ENCODE measurements at places on chromosomes 5 and 9.
A peak's percentile ranks its signal among the peaks of the same experiment; 100 is the strongest.

DNA sequence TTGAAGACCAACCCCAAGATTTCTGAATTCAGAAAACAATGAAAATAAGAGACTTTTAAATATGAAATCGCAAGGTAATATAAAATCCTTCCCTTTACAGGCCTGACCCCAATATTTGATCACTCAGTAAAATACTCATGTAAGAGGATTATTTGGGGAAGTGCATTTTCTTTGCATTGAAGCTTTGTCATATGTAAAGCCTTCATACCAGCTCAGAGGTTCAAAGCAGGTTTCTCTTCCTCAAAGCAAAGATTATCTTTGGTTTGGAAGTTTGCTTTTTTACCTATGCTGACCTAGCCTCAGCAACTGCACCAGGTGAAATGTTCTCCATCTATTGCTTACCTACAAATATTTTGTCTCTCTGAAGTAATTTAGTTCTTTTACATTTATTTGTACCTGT is 106.5 kb upstream of the PARP8 start:
- no peak for DNase-seq

GRCh38 chr5:90612919-90613318 is 54.3 kb downstream of the ADGRV1 start:
- no peak for DNase-seq

DNA sequence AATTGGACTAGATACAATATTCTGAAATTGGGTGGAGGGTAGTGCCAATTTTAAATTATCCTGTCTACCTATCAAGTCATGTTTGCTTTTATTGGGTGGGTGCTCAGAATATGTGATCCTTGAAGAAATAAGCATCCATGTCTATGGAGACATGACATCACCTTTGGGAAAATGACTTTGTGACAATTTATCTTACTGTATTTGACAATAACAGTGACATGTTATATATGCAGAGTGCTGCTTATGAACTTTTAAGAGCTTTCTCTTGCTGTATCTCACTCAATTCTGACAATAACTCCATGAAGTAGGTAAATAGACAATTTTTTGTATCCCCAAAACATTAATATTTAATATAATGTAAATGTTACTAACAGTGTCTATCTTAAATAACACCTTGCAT is 15.1 kb upstream of the ACTBL2 start:
- DNase-seq = no peak

DNA sequence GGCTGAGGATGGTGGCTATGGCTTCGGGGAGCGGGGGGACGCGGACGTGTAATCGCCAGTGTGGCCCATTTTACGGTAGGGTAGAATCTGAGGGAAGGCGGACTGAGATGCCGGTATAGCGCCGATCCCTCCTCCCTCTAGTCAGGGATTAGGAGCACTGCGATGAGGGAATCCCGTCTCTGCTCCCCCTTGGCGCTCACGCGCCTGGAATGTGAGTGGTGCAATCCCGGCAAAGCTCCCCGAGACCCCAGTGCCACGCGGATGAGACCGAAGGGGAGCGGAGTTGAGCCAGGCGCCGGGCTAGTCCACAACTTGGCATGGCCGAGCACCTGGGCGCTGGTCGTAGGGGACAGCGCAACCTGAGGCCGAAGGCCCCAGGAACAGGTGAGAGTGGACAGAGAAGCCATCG is 2.2 kb downstream of the NPR3 start:
- peak; percentile 56 for DNase-seq

DNA sequence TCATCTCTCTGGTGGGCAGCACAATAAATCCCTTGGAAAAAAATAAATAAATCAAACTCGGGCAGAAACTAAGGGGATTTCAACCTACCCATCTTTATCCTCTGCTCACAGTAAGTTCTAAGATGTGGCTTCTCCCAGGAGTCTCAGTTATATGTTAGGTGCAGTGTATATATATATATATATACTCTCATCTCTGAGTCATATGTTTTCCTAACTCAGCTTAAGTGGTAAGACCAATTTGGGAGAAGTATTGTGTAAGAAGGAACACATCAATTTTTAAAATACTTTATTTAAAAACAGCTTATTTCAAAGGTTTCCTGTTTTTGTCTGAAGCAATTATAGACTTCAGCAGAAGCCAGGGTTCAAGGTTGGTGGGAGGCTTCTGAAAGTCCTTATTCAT is 20.3 kb upstream of the OSMR start:
- DNase-seq = peak; percentile 67

- peak; percentile 52 for DNase-seq
Measured at GRCh38 chr9:1604942-1605560, 410.1 kb upstream of the SMARCA2 start.

Data from GM23248 (cell line).